ENCODE measurements at places on chromosomes 7 and 10. TPM values are rescaled to one million over a fixed set of nuclear protein-coding genes. Genes with fewer than 3 reads are reported as not detected.

SPAM1 gene
- total RNA-seq, result not detected

TSPAN14 gene
- 96.6 TPM for total RNA-seq

BCCIP gene
- 41.2 TPM for total RNA-seq

SGCE gene
- 45.8 TPM for total RNA-seq

RAPGEF5 gene
- total RNA-seq, result 0.16 TPM

GFRA1 gene
- total RNA-seq, result 25.3 TPM

STRIP2 gene
- 5.5 TPM for total RNA-seq

TMEM139 gene
- total RNA-seq, result 30.2 TPM

CTNNA3 gene
- total RNA-seq, result not detected

PNLIPRP1 gene
- not detected for total RNA-seq

SPDYE2 gene
- not detected for total RNA-seq

NME8 gene
- not detected for total RNA-seq

VGF gene
- 0.89 TPM for total RNA-seq

C10orf105 gene
- not detected for total RNA-seq

UBE2D1 gene
- total RNA-seq, result 10.5 TPM

HIPK2 gene
- total RNA-seq, result 73.8 TPM

AZGP1 gene
- total RNA-seq, result not detected

C7orf33 gene
- not detected for total RNA-seq

INMT gene
- not detected for total RNA-seq

DLG5 gene
- 46.8 TPM for total RNA-seq

OPTN gene
- 35.7 TPM for total RNA-seq

NOS3 gene
- total RNA-seq, result 2.0 TPM

SDK1 gene
- 9.3 TPM for total RNA-seq

All from mesangial cell (primary cell).